Kidney (tissue), 22 donors: ENCODE measurements at places on chromosomes 4 and X. TPM values are rescaled to one million over a fixed set of nuclear protein-coding genes. Genes with fewer than 3 reads are reported as not detected.

The MND1 gene
- 1.5 TPM for polyA plus RNA-seq

The TMEM187 gene
- 12.4 TPM for polyA plus RNA-seq

The SLC49A3 gene
- 12.6 TPM for polyA plus RNA-seq

The CT45A1 gene
- not detected for polyA plus RNA-seq

The PQBP1 gene
- 93.4 TPM for polyA plus RNA-seq

DNA sequence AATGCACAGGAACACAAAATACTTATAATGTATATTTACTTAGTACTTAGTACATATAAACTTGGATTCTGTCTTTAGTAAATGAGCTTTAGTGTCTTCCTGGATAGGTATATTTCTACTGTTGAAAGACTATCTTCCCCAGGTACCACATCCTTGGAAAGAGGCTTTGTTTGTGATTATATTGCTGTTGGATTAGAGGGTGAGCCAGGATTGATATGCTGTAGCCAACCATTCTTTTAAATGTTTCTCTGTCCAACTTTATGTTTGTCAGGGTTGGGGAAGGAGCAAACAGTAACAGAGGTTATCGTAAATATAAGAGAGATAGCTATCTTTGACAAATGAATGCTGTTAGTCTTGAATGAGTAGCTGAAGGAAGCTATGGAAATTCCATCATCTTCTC lies 213.2 kb downstream of the SPRY1 start:
- DNase-seq, result no peak

DNA sequence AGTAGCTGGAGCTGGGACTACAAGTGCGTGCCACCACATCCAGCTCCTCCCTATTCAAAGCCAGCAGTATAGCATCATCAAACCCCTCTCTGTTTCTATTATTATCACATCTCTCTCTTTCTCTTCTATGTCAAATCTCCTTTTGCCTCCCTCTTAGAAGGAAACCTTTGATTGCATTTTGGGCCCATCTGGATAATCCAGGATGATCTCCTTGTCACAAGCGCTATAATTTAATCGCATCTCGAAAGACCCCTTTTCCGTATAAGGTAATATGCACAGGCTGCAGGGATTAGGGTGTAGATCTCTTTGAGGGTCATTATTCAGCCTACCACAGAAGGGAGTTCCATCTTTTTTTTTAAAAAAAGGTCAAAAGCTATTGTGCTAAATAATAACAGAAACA lies 46.4 kb upstream of the TBC1D9 start:
- no peak for DNase-seq

DNA sequence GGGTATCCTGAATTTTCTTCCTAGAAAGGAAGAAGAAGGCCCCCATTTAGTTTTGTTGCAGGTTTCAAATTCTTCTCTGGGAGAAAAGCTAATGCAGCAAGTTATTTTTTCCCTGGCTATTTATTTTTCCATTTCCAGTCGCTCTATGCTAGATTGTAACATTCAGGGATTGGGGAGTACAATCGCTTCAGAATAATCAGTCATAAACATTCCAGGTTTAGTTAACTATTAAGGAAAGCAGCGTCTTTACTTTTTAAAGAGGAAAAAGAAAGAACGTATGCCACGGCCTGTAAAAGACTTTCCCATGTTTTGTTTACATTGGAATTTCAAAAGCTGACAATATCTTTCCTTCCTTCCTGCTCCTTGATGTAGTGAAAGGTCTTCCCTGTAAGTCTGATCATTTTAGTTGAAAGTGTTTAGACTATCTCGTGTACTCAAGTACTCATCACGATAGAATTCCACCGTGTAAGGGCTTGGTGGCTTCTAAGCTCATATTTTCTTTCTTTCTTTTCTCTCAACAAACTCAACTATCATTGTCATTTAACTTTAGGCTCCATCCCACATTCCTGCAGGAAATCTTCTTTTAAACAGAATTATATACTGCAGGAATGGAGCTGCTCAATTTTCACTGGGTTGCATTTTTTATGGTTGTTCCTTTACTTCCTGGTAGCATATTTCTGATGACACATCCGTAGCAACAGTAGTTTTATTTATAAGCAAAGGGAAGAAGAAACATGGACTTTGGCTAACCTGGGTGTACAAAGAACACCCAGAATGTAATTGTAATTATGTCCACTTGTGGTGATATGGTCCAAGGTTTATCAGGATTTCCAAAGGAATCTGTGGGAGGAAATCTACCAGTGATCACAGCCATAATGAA lies 213.1 kb upstream of the FAT1 start:
- no peak for DNase-seq

GRCh38 chr4:47198791-47199190 lies 167.4 kb downstream of the GABRB1 start:
- DNase-seq, result no peak

GRCh38 chr4:151459375-151459774 lies 50.4 kb downstream of the FHIP1A start:
- no peak for DNase-seq

- DNase-seq, result no peak
Observed at GRCh38 chrX:19643203-19643602, 127.9 kb upstream of the MAP3K15 start.

DNA sequence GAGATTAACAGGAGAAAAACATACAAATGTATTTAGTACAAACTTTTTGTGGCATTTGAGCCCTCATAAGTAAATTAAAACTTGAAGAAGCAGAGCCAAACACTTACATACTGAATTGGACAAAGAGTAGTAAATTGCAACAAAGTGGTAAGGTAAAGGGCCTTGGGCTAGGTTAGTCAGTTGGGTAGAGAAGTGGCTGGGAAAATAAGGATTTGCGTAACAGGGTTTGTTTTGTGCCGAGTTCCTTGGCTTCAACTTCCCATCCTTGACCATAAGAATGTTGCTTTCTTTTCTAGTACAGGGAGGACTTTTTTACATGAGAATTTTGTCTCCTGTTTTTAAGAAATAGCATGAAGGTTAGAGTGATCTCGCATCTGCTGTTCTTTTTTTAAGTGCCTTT lies 33.3 kb upstream of the DSPP start:
- DNase-seq, result no peak

DNA sequence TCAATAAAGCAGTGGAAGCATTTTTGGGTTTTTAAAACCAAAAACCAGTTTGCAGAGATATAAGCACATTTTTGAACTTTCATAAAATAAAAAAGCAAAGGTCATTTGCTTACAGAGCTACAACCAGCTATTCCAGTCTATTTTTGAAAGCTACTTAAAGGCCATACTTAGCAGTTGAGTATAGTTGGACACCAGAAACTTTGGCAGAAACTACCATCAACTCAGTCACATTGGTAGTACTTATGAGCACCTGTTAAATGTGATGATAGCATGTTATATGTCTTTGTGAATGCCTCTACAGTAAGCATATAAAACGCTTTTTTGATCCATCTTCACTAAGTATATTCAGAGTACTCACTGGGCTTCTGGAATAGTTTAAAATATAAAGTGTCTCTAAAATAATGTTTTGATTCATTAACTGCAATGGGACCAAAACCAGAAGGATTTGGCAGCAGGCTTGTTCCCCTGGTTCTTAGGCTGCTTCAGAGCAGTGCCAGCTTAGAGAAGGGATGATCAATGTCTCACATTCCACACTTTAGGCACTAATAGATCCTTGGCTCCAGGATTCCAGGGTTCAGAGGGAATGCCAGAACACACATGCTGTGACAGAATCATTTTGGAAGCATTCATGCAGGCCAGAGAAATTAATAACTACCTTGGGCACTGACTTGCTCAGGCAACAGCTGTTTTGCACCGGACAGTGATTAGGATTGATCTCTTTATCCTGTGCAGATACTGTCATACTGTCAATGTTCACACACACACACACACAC lies 103.9 kb downstream of the IQCM start:
- no peak for DNase-seq

DNA sequence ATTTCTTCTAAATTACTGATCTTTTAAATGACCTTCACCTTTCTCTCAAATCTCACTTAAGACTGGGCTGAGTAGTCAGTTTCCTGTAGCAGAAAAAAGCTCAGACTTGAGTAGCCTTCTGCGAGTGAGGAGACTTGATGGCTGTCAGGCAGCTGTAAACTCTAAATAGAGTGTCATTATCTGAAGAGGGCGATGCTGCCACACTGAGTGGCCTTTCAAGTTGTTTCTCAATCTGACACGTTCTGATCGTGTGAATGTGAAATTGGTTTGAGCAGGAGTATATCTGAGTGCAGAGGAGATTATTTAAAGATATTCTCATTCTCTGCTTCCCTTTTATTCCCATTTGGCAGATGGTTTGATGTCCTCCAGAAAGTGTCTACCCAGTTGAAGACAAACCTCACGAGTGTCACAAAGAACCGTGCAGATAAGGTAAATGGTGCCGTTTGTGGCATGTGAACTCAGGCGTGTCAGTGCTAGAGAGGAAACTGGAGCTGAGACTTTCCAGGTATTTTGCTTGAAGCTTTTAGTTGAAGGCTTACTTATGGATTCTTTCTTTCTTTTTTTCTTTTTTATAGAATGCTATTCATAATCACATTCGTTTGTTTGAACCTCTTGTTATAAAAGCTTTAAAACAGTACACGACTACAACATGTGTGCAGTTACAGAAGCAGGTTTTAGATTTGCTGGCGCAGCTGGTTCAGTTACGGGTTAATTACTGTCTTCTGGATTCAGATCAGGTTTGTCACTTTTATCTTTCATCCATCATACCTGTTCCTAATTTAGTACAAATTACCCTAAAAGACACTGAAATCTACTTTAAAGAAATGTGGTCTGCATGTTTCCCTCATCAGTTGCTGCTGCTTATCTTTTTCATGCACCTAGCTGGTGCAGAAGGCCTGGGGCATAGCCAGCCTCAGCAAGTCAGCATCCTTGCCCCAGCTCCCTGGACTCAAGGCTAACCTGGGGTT lies 74.3 kb upstream of the MSANTD1 start:
- peak; percentile 26 for DNase-seq

DNA sequence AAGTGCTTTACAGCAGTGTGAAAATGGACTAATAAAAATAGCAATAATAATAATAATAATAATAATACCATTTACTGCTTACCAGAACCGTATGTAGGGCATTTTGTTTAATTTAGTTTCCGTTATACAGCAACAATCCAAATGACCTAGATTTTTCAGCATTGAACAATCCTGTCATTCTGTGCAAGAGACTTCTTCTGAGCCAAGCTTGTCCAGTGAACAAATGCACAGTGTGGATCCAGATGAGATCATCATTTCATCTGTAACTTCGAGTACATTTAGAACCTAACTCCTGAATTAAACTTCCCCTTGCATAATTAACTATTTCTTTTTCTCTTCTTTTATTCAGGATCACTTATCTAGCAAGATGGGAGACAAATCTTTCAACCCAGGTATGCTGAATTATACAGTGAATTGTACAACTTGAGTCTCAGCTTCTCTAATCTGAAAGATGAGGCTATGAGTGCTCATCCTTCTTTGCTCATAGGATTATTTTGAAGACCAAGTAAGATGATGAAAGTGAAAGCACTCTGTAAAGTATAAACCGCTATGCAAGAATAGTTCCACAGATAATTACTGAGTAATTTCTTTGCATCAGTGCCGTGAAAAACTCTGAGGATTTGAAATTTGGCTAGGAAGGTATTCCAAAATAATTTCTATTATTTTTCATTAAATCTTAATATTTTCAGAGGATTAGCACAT lies 6.6 kb downstream of the CLNK start:
- DNase-seq, result no peak

GRCh38 chrX:150775569-150776350 lies 82.6 kb downstream of the MTMR1 start:
- DNase-seq, result no peak

- DNase-seq, result no peak
Observed at GRCh38 chrX:38970074-38970473, 168.8 kb downstream of the MID1IP1 start.

DNA sequence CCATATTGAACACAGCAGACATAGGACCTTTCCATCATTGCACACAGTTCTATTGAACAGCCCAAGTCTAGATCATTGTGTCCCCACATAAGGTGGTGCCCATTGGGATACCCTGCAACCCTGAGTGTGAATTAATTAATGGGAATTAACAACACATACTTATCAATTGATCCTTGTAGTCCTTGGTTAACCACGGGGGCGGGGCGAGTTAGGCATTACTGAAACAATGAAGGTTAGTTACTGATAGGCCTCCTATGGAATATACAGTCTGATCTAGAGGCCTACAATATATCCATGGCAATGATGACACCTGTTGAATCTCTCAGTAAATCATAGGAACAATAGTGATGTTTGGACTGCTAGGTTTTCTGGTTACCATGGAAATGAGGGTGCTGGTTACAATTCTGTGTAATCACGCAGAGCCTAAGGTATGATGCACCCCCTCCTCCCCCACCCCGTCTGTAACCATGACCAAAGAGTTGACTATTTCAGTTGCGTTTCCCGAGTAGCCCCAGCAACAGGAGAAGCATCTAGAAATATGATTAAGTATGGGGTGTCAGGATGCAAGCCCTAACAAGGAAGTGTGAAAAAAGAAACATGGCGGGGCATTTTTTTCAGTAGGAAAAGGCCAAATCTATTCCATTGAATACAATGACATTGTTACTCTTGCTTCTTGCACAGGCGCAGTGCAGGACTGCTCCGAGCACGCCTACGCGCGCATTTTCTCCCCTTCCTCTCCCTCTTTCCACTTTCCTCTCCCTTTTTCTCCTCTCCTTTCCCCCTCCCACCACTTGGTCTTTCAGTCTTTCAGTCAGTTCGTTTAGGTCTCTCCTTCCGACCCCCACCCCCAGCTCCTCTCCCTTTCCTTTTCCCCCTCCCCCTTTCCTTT lies 677 bp upstream of the NONO start:
- no peak for DNase-seq

DNA sequence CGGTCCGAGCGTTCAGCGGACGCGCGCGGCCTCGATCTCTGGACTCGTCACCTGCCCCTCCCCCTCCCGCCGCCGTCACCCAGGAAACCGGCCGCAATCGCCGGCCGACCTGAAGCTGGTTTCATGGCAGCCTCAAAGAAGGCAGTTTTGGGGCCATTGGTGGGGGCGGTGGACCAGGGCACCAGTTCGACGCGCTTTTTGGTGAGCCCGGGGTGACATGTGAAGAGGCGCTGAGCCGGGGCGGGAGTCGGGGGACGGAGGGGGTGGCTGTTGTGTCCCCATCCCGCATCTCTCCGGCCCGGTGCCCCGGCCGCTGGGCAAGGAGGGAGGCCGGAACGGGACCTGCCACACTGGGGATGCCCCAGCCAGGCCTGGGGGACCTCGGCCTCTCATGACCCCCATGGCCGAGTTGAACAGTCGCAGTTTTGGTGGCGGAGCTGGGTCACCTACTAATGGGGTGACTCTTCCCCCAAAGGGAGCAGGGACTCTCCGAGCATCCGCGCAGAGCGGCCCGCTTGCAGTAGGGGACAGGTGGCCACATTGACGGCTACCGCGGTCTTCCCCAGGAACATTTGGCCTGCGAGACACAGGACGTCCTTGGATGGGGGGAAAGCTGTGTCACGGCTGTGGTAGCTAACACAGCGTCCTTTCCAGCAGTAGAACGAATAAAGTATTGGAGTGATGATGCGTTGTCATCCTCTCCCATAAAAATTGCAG lies at the start of gene GK:
GK (plus strand) TSS at position 9 of the 717 bp plus-strand sequence; CDS start at position 124, 115 bp downstream.
- DNase-seq, result no peak

- DNase-seq, result peak; percentile 18
Observed at GRCh38 chr4:120630427-120630826, 292.1 kb downstream of the PRDM5 start.
